Kidney (tissue), 22 donors: ENCODE measurements at places on chromosomes 7 and 10.

- no peak for DNase-seq
Measured at GRCh38 chr10:42929993-42930392, 146.9 kb upstream of the RET start.

GRCh38 chr7:101166909-101167644 is 1.7 kb upstream of the VGF start:
- DNase-seq: no peak

GRCh38 chr10:88901206-88901983 is 21.4 kb downstream of the STAMBPL1 start:
- DNase-seq: no peak

GRCh38 chr10:120205368-120206018 is 251.5 kb upstream of the PLPP4 start:
- DNase-seq: no peak

DNA sequence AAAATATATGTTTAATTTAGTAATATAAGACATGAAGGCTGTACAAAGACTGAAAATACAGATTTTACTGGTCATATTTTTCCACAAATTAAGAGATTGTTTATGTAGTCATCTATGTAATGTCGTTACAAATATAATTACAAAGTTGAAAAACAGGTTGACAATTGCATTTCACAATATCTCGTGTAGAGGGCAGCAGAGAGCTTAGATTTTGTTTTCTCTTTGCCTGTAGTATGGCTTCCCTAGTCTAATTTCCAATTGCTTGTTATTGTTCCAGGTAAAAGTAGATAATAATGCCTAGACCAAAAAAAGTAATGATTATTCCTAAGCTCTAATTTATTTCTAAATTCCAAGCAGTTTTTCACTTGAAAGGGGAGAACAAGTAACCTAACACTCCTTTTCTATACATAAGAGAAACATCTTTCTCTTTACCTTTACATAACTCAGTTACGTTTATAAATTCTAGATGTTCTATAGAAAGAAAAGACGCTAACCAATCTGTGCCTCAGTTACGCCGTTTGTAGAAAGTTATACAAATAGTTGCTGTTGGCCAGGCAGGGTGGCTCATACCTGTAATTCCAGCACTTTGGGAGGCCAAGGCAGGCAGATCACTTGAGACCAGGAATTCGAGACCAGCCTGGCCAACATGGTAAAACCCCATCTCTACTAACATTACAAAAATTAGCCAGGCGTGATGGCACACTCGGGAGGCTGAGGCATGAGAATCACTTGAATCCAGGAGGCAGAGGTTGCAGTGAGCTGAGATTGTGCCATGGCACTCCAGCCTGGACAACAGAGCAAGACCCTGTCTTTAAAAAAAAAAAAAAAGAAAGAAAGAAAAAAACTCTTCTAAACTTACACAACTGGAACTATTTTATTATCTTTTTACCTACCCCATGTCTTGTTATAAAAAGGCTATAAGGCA is 30.0 kb downstream of the NET1 start:
- no peak for DNase-seq
